Activated CD4-positive, CD25-positive, alpha-beta regulatory T cell (primary cell): ENCODE measurements at places on chromosomes 4 and X.
A peak's percentile ranks its signal among the peaks of the same experiment; 100 is the strongest.

DNA sequence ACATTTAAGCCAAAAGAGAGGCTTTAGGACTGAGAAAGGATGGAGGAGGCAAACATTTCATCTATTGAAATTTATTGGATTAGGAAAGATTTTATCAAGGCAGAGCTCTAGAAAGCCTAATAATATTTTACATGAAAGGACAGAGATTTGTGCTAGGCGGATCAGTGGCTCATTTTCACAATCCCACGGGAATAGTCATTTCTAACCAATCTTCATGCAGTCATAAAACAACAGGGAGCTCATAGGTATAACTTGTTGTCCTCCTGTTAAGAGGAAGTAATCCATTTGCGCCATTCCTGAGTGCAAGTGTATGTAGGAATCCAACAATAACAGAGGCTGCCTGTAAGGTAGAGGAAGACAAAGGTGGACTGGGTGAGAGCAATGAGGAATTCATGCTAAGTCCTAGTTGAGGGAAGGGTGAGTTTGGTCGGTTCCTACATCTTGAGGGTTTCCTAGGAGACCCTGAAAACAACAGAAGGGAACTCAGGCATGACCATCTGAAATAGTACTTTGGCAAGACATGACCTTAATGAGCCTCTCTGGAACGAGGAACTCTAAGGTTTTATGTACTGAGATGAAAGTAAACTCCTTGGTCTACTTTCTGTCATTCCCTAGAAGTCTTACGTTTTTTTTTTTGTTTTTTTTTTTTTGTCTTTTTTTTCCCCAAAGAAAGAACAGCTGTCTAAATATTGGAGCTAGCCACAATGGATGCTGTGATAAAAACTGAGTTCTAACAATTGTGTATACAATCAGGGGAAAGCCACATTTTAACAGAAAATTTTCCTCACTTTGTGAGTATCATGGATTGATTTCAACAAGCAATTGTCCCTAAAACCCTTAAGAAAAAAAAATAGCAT is 89.7 kb downstream of the GEMIN8 start:
- DNase-seq: no peak

DNA sequence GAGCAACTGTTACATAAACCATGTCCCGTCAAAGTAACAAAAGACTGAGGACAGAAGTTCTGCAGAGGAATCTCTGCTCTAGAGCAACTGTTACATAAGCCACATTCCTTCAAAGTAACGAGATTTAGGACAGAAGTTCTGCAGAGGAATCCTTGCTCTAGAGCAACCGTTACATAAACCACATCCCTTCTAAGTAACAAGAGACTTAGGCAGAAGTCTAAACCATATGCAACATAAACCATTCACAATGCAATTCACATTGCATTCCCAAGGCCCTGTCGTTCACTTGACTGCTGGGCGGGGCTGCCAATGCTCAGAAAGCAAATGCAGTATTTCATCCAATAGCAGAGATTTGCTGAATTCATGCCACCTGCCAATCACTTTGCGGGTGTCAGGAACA is 124.4 kb upstream of the PUDP start:
- DNase-seq: no peak

DNA sequence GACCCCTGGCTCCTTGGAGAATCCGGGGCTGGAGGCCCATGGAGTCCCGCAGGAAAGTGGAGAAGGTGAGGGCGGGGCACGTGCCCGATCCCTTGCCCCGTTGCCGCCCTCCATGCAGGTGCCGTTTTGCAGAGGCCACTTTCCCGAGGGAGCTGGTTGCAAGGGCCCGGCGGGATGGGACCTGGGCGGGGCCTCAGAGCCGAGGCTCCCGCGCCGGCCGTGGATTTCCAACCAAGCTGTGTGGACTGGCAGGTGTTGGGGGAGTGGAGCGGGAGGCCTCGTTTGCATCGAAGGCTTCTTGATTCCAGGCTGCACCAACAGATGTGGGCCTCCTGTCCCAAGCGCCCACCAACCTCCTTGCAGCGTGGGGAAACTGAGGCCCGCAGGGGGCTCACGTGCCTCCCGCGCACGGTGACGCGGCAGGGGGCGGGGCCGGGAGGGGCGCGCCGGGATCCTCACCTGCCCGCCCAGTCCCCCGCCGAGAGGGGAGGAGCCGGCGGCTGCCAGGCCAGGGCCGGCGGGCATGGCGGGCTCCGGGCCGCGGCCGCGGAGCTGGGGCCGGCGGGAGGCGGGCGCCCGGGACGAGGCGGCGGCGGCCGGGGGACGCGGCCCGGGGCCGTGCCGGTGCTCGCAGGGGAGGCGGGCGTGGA is 24.9 kb downstream of the SH3BP2 start:
- no peak for DNase-seq

GRCh38 chr4:123622572-123622971 is 226.0 kb downstream of the SPRY1 start:
- no peak for DNase-seq

DNA sequence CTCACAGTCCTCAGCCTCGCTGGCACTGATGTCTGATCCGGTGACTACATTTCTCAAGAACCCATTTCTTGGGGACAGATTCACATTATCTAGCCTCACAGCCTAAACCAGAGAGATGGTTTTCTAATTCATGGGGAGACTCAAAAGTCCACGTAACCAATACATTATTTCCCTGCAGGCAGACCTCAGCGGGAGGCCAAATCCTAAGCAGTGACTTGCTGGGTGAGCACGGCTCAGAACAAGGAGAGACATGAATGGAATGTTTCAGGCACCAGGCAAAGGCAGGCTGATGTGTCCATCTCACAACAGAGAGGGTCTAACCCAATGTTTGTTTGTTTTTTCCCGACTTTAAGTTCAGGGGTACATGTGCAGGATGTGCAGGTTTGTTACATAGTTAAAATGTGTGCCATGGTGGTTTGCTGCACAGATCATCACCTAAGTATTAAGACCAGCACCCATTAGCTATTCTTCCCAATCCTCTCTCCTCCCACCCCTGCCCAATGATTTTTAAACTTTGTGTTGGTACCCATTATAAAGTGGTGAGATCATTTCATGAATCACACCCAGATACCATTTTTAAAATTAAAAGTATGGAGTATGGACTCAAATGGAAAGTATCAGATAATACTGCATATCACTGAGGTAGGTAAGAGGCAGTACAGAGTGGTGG is 53.3 kb downstream of the SCD5 start:
- no peak for DNase-seq

DNA sequence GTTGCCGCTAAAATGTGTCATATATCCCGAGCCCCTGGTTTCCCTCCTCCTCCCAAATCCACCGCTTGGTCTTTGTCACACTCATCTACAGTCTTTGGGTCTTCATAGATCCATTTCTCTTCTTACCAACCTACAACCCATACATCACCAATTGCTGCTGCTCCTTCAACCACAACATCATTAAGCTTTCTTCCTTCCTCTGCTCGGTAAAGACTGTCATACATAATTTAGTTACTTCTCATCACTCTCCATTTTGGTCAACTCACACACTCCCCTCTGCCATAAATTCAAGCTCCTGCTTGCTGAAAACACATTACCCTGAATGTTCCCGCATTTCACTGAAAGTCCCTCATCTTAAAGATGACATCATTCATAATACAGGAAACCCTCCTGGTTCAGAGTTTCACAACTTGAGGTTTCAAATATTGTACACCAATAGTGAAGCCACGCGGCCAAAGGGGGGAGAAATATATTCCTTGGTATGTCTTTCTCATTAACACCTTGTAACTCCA is 1.7 kb upstream of the DCTD start:
- no peak for DNase-seq

GRCh38 chr4:118797558-118798142 is 38.3 kb downstream of the SEC24D start:
- no peak for DNase-seq

GRCh38 chr4:114196606-114197005 is 217.2 kb upstream of the ARSJ start:
- DNase-seq: no peak

GRCh38 chr4:173763389-173763788 is 233.4 kb upstream of the HAND2 start:
- no peak for DNase-seq

DNA sequence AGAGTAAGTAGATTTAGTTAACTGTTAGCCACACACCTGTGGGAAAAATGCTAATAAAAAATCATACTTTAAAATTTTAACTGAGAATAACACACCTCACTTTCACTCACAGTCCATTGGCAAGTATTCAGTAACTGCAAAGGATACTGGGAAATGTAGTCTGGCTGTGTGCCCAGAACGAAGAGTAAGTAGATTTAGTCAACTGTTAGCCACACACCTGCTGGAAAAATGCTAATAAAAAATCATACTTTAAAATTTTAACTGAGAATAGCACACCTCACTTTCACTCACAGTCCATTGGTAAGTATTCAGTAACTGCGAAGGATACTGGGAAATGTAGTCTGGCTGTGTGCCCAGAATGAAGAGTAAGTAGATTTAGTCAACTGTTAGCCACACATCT is 178.4 kb upstream of the NWD2 start:
- no peak for DNase-seq

- no peak for DNase-seq
Observed at GRCh38 chr4:81839347-81840042, 367.8 kb upstream of the RASGEF1B start.

DNA sequence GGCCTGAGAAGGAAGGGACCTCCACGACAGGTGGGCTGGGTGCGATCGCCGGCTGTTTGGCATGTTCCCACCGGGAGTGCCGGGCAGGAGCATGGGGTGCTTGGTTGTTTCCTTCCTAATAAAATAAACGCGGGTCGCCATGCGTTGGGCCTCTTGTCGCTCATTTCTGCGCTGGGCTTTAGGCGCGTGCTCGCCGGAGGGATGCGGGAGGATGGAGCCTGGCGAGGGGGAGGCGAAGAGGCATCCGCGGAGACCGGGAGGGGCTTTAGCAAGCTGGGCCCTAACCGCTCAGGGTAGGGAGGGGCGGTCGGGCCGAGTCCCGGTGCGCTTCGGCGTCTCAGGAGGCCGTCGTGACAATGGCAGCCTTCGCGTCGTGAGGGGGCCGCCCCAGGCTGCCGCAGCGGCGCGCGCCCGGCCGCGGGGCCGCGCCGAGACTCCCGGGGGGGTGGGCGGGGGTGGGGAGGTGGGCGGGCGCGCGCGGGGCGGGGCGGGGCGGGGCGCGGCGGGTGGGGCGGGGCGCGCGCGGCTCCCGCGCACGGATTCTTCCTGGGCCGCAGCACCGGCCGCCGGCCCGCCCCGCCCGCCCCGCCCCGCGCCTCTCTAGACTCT is 476 bp upstream of the GDI1 start:
- peak; percentile 30 for DNase-seq

GRCh38 chrX:9785944-9786797 is at the start of gene SHROOM2:
TSS of gene SHROOM2 (plus strand) at chrX:9786429. CDS start at chrX:9786546, 117 bp downstream.
- DNase-seq: no peak

DNA sequence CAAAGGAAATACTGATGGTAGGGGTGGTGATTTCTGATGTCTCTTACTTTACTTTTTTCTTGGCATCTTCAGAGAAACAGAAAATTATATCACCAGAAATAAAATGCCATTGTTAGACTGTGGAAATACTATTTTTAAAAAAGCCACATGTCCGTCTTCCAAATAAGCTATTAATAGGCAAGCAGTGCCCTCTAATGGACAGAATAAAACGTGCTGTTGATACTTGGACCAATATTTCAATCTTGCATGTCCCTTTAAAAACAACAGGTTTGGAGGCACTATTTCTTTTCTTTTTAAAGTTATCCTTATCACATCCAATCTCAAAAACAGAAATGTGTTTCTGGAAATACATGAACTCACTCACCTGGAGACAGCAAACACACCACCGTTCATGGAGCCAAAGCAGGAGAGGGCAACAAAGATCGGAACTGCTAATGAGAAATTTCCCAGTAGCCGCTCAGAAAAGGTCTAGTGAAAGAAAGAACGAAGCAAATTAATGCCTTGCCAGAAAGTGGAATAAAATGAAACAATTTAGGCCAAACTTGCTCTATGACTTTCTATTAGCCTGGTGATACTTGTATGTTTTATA is 59.2 kb downstream of the SLC7A11 start:
- DNase-seq: no peak

DNA sequence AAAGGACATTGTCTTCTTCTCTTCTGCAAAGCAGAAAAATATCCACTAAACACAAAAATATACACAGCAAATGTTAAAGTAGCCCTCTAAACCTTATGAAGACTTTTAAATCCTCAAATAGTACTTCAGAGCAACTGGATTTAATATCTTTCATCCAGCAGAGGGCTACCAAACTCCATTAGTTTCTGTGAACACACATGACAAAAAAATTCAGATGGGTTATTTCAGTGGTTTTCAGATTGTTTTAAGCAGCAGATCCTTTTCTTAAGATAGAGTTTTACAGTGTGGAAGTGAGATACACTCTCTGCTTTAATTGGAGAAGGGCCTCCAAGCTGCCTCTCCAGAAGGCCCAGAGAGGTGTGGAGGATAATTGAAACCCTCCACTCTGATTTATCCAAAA is 56.7 kb downstream of the ANK2 start:
- DNase-seq: no peak

- no peak for DNase-seq
Observed at GRCh38 chr4:24720436-24720835, 74.9 kb upstream of the SOD3 start.

GRCh38 chrX:125101971-125102755 is 217.5 kb upstream of the TEX13C start:
- no peak for DNase-seq

DNA sequence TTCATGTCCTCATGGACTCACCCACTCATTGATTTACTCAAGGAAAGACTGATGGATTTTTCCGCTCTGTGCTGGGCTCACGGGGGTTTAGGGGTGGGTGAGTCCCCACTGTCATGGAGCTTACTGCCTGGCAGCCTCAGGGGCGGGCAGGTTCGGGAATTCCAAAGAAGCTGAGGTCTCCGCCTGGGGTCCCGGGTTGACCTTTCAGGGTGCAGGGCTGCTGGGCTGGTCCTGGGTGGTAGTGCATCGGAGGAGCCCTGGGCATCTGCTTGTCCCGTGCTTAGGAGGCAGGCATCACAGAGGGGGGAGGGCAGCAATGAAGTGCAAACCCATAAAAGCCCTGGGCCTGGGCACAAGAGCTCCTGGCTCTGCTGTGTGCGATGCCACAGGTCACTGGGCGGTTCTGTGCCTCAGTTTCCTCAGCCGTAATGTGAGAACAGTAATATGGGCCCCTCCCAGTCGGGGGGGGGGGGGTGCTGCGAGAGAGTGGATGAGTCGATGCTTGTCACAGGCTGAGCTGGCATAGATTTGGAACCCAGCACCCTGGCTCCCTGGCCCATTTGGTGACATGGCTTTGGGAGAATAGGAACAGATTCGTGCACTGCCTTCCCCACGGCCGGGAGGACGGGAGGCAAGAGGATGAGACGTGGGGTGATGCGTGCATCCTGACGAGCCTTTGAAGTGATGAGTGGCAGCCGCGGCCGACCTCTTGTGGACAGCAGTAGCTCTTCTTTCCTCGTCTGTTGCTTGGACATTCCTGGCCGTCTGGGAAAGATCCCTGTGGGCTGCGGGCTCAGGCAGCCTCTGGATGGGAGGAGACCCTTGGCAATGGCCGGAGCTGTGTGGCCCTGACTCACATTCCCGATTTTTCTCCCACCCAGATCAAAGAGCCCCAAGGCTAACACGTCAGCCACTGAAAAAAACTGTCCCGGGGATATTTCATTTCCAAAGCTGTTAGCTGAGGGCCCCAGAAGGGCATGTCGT is 42.0 kb downstream of the PSAPL1 start:
- DNase-seq: no peak

- no peak for DNase-seq
Observed at GRCh38 chrX:102979536-102979935, 42.5 kb downstream of the RAB40AL start.
